ENCODE measurements at places on chromosomes 11 and 22. TPM values are rescaled to one million over a fixed set of nuclear protein-coding genes. Genes with fewer than 3 reads are reported as not detected.

The SELENOH gene
- 212 TPM for total RNA-seq

The E2F8 gene
- 19.5 TPM for total RNA-seq

The UBQLNL gene
- not detected for total RNA-seq

The L3MBTL2 gene
- total RNA-seq = 32.0 TPM

The TMEM132A gene
- total RNA-seq = 140 TPM

The CNIH2 gene
- 11.6 TPM for total RNA-seq

The PACSIN3 gene
- 50.9 TPM for total RNA-seq

The MUC5B gene
- not detected for total RNA-seq

The PDE2A gene
- 0.58 TPM for total RNA-seq

The OR5B2 gene
- total RNA-seq = not detected

The DEFB131B gene
- not detected for total RNA-seq

The TEAD1 gene
- 74.6 TPM for total RNA-seq

The OR52A1 gene
- not detected for total RNA-seq

The DSCAML1 gene
- not detected for total RNA-seq

The MYRF gene
- total RNA-seq = 11.2 TPM

The CHRDL2 gene
- total RNA-seq = 11.6 TPM

The SULT4A1 gene
- 0.15 TPM for total RNA-seq

The FXYD6 gene
- total RNA-seq = 12.9 TPM

The CHRNA10 gene
- 2.1 TPM for total RNA-seq

The TEX12 gene
- 0.41 TPM for total RNA-seq

The IL18BP gene
- total RNA-seq = 10.6 TPM

The C11orf91 gene
- total RNA-seq = not detected

The LRP4 gene
- 39.6 TPM for total RNA-seq

The TMPRSS13 gene
- total RNA-seq = not detected

The RIC3 gene
- not detected for total RNA-seq

The PRDM10 gene
- 17.9 TPM for total RNA-seq

The IL10RA gene
- total RNA-seq = not detected

The FOLR1 gene
- not detected for total RNA-seq

The SPTBN2 gene
- total RNA-seq = 21.1 TPM

The PRODH gene
- total RNA-seq = 10.9 TPM

The PLCB3 gene
- total RNA-seq = 45.3 TPM

The RNH1 gene
- total RNA-seq = 94.6 TPM

The OR52E6 gene
- not detected for total RNA-seq

The MCM5 gene
- total RNA-seq = 245 TPM

The CATSPER1 gene
- total RNA-seq = not detected

The DTX4 gene
- total RNA-seq = 1.9 TPM

The DDI1 gene
- not detected for total RNA-seq

The RAG2 gene
- not detected for total RNA-seq

The SERGEF gene
- total RNA-seq = 15.2 TPM

The SCGB1C1 gene
- total RNA-seq = not detected

The CRYAB gene
- total RNA-seq = 0.87 TPM

The SMIM35 gene
- total RNA-seq = not detected

The PRG3 gene
- total RNA-seq = not detected

The UNC93B1 gene
- 2.4 TPM for total RNA-seq

The TSG101 gene
- total RNA-seq = 49.1 TPM

The MMP13 gene
- total RNA-seq = not detected

The USP47 gene
- total RNA-seq = 45.9 TPM

The TESMIN gene
- total RNA-seq = 13.5 TPM

The DCHS1 gene
- total RNA-seq = 20.1 TPM

The TSGA10IP gene
- not detected for total RNA-seq

Data from A673 (cell line).